Liver (tissue), 10 donors: ENCODE measurements at places on chromosomes 12 and 14. TPM values are rescaled to one million over a fixed set of nuclear protein-coding genes. Genes with fewer than 3 reads are reported as not detected.

The BDKRB2 gene
- 0.15 TPM for polyA plus RNA-seq

GRCh38 chr12:128055567-128055966 is 211.4 kb upstream of the TMEM132C start:
- H3K4me3 ChIP-seq = no peak overlapping the region
- H3K27ac ChIP-seq = no peak overlapping the region
- no peak for DNase-seq
- H3K27me3 ChIP-seq = no peaks in the 10 kb centered on the region

- no peak overlapping the region for H3K27ac ChIP-seq
- DNase-seq = no peak
- H3K36me3 ChIP-seq = no peaks in the 10 kb centered on the region
- no peak overlapping the region for H3K4me3 ChIP-seq
- H3K27me3 ChIP-seq = no peaks in the 10 kb centered on the region
Observed at GRCh38 chr12:127115468-127116035, 1151.4 kb upstream of the TMEM132C start.

DNA sequence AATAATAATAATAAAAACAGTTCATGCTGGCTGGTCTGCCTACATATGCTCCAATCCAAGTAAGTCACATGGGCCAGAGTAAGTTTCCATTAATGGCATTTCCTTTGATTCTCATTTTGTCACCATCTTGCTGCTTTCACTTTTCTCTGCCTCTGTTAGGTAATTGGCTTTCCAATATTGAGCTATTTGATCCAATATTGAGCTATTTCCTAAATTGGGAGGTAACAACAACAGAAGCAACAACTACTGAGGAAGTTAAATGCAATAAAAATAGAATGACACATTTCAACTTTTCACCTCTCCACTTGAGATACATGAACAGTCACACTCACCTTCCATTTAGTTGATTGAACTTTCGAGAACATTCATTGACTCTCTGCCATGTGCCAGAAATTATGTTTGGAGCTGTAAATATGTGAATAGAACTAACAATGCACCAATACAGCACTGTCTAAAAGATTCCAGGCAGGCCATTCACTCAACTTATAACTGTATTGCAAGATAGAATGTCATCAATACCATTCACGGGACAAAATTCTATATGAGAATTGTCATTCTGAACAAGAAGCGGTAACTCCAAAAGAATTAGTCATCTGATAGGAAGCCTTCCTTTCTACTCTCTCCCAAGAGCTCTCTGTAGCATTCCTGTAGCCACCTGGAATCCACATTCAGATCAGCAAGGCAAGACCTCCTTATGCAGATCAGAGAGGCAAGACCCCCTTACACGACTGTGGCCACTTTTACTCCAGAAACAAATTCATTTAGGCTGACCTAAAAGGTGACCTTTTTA is 136.4 kb downstream of the PHLDA1 start:
- H3K27me3 ChIP-seq = no peaks in the 10 kb centered on the region
- H3K36me3 ChIP-seq = no peaks in the 10 kb centered on the region
- no peaks in the 10 kb centered on the region for H3K4me1 ChIP-seq
- no peak for DNase-seq
- no peak overlapping the region for H3K27ac ChIP-seq
- no peak overlapping the region for H3K4me3 ChIP-seq

DNA sequence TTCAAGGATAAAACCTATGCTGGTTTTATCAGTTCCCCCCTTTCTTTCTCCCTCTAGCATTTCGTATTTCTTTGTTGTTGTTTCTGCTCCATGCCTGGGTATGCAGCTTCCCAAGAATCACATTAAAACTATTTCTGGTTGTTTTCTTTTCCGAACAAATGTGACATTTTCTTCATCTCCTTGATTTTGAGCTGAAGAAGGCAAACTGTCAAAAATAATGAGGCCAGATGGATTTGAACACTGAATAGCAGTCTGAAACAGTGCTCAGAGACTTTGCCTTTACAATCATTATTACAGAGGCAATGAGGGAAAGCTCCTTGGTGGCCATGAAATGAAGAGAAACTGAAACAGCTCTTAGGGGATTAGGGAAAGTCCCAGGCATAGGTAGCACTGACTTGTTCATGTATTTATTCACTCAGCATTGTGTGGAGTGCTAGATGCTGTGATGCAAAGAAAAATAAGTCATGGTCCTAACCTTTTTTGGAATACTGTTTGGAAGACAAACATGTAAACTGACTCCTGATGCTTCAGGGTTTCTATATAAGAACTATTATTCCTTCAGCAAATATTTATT is 319.5 kb downstream of the FUT8 start:
- H3K27ac ChIP-seq = no peak overlapping the region
- H3K4me1 ChIP-seq = no peaks in the 10 kb centered on the region
- no peak for DNase-seq
- H3K4me3 ChIP-seq = no peak overlapping the region
